ENCODE measurements at places on chromosomes 1 and 21. TPM values are rescaled to one million over a fixed set of nuclear protein-coding genes. Genes with fewer than 3 reads are reported as not detected.

CFAP107 gene
- polyA plus RNA-seq = 2.8 TPM

CTSK gene
- 42.0 TPM for polyA plus RNA-seq

DLGAP3 gene
- 0.25 TPM for polyA plus RNA-seq

UBASH3A gene
- polyA plus RNA-seq = 0.13 TPM

TEDDM1 gene
- polyA plus RNA-seq = 0.15 TPM

TMEM52 gene
- 3.8 TPM for polyA plus RNA-seq

CSRP1 gene
- polyA plus RNA-seq = 252 TPM

GRCh38 chr1:155219592-155220031, 11.1 kb downstream of the MTX1 start:
- DNase-seq = no peak

DNA sequence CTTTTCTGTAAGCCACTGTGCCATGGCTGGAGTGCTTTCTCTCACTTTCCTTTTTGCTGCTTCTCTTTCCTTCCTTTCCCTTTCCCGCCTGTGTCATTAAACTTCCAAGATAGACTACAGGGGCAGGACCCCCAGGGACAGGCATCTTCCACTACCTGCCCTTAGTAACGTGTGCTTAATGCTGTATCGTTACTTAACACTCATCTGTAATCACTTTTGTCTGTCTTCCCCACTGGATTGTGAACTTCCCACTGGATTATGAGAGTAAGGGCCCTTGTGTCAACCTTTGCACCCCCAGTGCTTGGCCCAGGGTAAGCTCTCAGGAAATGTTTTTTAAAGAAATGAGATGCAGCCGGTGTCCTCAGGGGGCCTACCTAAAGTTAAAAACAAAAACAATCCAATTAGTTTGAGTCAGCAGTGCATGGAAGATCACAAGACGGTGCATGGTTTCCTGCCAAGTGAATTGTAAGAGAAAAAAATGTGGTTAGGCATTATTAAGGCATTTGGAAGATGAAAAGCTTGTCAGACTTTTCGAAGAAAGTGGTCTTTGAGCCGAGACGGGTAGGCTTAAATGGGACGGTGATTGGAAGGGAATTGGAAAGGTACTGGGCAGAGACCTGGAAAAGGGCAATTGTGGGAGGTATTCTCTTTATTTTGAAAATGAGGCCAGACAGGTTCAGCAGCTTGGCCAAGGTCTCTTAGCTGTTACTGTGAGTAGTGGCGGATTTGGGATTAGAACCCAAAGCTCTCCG, 958 bp downstream of the LYPLAL1 start:
- peak; percentile 40 for DNase-seq

DNA sequence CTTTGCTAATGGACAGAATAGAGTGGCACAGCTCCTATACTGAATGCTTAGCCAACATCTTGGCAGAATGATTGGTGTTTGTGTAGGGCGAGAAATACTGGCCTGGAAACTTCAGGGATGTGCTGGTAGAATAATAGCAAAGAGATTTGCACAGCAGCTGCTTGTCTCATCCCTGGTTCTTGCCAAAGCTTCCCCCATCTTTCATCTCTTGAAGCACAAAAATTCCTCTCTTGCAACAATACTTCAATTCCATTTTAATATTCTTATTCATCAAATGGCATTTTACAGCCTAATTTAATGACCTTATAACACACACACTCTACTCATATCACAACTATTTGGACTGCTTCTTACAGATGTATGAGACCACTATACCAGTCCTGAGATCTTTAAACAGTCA, 37.7 kb downstream of the LHX8 start:
- no peak for DNase-seq

DNA sequence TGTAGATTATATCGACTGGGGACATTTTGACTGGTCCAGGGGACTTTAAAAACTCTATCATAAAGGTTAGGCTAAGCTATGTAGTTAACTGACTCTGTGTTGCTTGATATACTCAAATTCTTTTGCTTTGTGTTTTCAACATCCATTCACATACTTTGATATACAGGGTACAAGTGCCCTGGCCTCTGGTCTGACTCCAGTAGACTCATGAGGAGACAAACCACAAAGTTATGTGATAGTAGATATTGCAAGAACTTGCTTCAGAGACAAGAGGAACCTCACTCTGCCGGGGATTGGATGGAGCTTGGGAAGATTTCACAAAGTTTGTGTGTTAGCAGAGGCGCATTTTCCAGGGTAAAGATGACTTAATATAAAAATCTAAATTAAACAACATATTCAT, 1.3 kb downstream of the GORAB start:
- no peak for DNase-seq

DNA sequence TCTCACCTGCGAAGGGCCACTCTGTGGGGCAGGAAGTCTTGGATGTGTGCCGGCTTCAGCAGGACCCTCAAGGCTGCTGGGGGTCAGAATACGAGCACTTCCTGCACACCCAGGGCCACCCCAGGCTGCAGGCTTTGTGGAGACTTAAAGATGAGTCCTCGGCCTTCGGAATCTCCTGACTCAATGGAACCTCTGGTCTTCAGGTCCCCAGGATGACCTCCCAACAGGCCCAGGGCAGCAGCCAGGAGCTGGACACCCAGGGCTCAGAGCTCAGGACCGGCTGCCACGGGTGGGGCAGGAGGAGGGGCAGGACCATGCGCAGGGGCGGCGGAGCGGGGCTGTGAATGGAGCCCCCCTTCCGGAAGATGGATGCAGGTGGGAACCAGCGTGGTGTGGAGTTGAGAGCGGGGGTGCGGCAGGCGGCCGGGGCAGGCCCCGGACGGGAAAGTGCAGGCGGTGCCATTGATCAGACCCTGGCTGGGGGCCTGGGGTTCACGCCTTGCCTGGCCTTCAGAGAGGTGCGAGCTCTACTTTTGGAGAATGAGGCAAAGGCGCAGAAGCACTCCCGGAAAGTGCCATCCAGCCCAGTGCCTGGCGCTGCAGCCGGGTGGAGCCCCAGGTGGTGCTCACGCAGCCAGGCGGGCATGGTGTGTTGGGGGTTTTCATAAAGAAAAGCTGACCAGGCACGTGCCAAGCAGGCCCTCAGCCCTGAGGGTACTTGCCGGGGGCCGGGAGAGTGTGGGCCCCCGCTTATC, 10.4 kb downstream of the COL18A1 start:
- no peak for DNase-seq

DNA sequence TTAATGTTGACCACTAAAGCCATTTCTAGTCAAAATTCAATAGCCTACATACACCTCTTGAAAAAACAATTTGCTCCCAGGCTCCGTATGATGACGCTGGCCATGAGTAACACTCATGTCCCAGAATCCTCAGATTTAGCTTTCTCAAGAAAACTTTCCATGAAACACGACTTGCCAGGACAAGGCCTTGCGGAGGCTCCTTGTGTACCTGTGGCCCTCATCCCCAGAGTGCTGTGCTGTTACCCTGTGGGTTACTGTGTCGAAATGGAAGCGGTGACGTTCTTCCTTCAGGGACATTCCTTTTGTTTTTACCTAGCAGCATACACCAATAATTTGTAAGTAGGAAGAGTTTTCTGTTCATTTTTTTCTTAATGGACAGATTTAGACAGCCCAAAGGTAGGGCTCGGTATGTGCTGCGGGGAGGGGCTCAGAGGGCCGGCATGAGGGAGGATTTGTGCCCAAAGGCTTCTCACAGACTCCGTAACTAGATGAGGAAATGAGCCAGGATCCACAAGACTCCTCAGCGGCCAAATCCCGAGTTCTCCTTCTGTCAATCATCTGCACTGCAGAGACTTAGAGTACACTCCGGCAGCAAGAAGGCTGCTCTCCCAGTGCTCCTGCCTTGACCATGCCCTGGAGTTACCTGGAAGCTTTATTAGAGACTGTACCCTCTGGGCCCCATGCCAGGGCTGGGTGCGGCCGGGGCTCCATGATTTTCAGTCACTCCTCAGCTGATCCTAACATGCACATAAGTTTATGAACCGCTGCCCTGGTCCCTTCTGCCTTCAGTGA, 17.8 kb downstream of the GNG12 start:
- no peak for DNase-seq

DNA sequence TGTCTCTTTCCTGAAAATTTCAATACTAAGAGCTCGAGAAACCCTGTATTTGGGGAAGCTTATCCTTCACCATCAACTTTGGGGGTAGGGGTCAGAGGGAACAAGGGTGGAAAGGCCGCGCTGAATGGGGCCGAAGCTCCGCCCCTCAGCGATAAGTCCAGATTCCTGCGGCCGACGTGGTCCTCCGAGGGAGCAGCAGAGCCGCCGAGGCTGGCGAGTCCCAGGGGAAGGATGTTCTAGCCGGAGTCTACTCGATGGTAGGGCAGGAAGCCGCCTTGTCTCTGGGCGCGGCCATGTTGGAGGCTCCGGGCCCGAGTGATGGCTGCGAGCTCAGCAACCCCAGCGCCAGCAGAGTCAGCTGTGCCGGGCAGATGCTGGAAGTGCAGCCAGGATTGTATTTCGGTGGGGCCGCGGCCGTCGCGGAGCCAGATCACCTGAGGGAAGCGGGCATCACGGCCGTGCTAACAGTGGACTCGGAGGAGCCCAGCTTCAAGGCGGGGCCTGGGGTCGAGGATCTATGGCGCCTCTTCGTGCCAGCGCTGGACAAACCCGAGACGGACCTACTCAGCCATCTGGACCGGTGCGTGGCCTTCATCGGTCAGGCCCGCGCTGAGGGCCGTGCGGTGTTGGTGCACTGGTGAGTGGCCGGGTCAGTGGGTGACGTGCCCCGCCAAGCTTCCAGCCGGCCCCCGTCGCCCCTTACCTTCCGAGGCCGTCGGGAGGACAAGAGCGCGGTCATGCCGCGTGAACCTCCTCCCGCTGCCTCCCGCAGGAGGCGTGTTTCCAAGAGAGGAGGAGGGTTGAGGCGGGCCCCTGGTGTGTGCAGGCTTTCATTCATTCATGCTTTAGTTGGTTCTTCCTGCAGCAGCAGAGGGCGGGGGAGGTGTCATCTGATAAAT, at the start of gene DUSP12:
Gene DUSP12, plus strand, starts transcription at position 278 of the 899 bp plus-strand sequence. Its CDS starts 16 bp downstream, at position 294.
- DNase-seq = peak; percentile 91

DNA sequence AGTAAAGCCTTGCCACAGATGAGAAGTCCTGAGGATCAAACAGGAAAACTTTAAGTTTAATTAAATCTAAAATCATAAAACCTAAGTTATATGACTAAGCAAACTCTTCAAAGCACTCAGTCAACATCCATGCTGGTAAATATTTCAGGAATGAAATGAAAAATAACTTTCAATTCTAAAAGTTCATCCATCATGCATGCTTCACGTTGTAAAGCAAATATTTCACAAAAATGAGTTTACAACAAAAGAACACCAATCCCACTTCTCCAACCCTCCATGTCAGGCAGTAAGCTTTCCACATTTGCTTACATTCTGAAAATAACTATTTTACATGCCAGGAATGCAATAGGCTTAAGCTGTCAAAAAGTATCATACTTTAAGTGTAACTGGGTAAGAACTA, 16.8 kb downstream of the APP start:
- no peak for DNase-seq

DNA sequence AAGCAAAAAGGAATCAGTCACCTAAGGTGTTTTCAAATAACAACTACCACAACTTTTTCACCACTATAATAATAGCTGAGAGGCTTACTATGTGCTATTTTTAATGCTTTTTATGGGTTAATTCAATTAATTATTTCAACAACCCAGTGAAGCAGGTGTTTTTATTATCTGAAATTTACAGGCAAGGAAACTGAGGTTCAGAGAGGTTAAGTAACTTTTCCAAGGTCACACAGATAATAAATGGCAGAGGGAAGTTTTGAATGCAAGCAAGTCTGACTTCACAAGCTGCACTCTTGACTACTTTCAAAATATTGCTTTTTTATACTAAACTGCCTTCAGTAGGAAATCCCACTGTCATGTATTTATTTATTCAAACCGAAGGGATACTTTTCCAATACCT, 4.2 kb upstream of the TMEM183A start:
- DNase-seq = no peak

- peak; percentile 16 for DNase-seq
Observed at GRCh38 chr1:222283147-222283768, 264.6 kb downstream of the HHIPL2 start.

- DNase-seq = no peak
Observed at GRCh38 chr1:76668046-76668445, 199.2 kb upstream of the ST6GALNAC5 start.

- DNase-seq = no peak
Observed at GRCh38 chr1:239817801-239818200, 273.9 kb upstream of the FMN2 start.

GRCh38 chr1:114492978-114493377, 18.0 kb downstream of the TRIM33 start:
- DNase-seq = no peak

- no peak for DNase-seq
Observed at GRCh38 chr1:81548918-81549587, 251.7 kb upstream of the ADGRL2 start.

- no peak for DNase-seq
Observed at GRCh38 chr1:8602471-8603219, 214.8 kb downstream of the RERE start.

DNA sequence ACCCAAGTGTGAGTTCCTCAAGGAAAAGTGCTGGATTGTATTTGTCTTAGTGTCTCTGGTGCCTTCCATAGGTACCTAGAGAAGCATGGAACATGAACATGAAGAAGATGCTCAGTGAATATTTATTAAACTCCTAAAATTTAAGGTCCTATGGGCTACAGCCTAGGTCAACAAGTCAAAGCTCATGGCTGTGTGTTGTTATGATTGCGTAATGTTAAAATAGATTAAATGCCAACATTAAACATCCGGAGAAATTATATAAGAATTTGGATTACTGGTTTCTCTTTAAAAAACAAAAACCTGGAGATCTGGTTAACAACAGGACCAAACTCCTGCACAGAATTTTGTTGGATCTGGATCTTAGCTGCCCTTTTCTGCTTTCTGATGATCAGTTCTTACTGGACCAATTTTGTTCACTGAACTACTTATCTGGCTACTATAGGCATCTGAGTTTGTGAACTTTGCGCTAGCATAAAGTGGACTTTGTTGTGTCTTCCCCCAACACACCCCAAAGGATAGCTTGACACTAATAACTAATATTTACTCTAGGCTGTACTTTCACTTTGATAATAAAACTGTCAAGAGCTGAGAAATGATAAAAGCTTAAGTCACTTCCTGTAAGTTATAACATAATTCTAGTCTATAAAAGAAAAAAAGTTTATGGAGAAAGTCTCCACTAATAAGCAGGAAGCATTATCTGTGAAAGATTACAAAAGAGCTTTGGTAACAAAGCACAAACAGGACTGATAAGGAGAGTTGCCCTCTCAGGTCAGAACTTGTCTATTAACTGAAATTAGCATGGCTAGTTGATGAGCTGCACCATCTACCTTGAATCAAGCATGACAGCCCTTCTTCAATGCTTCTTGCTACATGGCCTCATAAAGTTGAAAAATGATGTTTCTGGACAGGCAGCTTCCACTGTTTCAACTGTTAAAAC, 20.7 kb downstream of the F5 start:
- no peak for DNase-seq

GRCh38 chr1:155513300-155513916, 49.2 kb downstream of the ASH1L start:
- DNase-seq = no peak

DNA sequence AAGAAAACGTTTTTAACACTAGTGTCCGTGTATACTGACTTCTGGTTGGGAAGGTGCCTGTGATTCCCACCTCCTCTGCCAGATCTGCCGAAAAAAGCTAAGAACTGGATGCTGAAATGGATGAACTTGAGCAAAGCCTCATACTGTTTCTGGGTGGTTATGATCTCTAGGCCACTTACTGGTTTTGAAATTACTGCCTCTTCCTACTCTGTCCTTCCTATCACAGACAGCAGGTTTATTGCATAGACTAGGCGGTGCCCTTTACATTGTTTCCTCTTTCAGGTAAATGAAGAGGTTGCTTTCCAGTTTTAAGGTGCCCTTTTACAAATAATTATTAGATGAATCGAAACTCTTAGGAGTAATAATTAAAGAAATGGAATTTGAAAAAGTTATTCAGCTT, 27.5 kb downstream of the PEX14 start:
- no peak for DNase-seq

GRCh38 chr1:229396585-229397206, 37.2 kb downstream of the ACTA1 start:
- no peak for DNase-seq

- DNase-seq = no peak
Observed at GRCh38 chr1:237281481-237281880, 239.5 kb downstream of the RYR2 start.

All from right lung (tissue), 10 donors.